ENCODE measurements at places on chromosomes 7 and 10.

- DNase-seq, result no peak
Observed at GRCh38 chr7:118855290-118855689, 630.8 kb downstream of the ANKRD7 start.

DNA sequence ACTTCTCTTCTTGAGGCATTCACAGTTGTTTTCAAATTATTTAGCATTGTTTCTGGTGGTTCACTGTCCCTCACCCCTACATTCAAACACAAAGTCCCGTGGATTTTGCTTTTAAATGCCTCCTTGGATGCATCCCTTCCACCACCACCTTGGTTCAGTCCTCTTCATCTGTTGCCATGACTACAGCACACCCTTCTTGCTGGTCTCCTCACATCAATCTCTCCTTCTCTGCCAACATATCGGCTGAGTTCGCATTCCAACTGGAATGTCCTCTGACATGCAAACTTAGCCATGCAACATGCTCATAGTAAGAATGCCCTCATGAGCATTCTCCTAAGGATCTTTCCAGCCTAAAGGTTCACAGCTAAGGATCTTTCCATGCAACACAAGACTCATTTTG is 198.3 kb upstream of the AGK start:
- DNase-seq, result no peak

- no peak for DNase-seq
Observed at GRCh38 chr7:44748948-44749731, 493 bp downstream of the ZMIZ2 start.

DNA sequence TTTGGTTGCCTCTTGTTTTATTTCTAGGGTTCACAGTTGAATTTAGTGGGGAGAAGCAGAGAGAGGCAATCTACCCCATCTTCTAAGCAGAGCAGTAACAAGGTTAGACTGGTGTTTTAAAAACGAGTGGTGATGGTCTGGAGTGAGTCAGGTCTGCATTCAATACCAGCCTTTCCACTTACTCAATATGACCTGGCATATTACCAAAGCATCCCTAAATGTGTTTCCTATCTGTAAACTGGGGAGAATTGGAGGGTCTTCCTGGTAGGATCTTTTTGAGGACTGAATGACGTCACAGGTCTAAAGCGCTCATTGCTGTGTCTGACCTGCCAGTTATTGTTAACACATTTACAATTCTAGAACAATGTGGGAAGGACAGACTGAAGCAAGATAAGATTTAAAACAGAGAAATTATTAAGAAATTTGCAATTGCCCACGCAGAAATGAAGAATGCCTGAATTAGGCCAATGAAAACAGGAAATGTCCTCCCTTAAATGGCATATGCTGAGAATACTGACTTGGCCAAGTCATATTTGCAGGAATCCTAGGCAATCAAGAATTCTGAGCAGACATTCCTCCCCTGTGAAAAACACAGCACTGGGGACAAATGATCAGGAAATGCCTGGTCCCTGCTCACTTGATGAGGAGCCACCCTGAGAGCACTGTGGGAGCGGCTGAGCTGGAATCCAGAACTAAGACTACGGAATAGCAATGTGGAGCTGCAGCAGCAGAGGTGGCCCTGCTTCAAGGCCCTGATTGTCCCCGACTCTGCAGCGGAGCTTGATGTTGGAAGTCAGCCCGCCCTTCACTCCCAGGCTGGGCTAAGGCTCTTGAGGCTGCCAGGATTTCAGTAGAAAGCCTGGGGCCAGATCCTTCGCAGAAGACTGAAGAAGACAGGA is 184.5 kb upstream of the CXCL12 start:
- DNase-seq, result no peak

DNA sequence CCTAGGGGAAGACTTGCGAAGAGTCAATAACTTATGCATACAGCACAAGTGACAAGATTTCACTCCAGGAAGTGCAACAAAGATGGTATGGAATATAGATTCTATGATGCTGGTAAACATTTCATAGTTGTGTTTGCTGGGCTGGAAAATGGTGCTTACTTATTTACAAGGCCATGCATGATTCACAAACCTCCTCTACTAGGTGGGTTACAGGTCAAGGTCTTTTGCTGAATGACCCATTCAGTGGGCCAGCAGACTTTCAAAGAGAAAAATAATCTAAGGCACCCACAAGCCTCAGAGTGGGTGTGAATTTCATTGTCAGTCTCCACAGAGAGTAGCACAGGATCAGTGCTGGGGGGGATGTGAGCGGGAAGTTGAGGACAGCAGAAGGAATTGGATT is 378.5 kb downstream of the PLXNA4 start:
- DNase-seq, result no peak

DNA sequence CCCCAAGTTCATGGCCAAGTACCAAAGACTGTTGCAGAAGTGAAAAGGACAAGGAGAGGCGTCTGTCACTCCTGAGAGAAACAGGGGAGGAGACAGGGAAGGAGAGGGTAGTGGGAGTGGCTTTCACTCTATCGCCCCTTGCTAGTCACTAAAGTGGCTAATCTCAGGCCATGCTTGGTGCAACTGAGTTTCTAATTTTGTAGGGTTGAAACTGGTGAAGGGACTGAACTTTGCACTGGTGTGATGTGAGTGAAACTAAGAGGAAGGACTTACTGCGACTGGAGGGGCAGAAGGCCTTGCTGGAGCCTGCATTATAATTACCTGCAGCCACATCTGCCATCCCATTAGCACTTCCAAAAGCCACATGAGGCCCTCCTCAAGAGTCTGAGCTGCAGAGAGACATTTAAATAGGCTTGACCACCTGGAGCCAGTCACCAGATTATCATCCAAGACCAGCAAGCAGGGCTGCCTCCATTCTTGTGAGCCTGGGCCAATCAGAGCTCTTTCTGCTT is 107.2 kb upstream of the EEPD1 start:
- DNase-seq, result no peak

- no peak for DNase-seq
Observed at GRCh38 chr7:40694026-40694809, 559.4 kb downstream of the SUGCT start.

- DNase-seq, result no peak
Observed at GRCh38 chr10:58281092-58281752, 12.3 kb downstream of the CISD1 start.

DNA sequence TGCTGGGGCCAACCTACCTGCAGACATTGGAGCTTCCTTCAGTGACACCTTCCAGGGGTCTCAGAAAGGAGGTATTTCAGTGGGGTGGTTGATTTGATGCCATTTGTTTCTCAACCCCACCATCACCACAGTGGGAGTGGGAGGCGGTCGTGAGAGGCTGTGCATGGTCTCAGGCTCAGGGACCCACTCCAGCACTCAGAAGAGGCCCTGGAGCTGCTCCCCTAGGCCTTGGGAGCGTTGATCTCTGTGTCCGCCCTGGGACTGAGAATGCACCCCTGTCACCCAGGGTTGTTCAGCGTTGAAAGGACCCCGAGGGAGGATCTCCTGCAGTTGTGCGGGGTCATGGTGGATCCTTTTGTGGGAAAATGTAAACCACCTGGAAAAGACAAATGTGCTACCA is 410.6 kb downstream of the GLRX3 start:
- no peak for DNase-seq

GRCh38 chr10:62027841-62028501 is 126.5 kb downstream of the ARID5B start:
- DNase-seq, result no peak

DNA sequence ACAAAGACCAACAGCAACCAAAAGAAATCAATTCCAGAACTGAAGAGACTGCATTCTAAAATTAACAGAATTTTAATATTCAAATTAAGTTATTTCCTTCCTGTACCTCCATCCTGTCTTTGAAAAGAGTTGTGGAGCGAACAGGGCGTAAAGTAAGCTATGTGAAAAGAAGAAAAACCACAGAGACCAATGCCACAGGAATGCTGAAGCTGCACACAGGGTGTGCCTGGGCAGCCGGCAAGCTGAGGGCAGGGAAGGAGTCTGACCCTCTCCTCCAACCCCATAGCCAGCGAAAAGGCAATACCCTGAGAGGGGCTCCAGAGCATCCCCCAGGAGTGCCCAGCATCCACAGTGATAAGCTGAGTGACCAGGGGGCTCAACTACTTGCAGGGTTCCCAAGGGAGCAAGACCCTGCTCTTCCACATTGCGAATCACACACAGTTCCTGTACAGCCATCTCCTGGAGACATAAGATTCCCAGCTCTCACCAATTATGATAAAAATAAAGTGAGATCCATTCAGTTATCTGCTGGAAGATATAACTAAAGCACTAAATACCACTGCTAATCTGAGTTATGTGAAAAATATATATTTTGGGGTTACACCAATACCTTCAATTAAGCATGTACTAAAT is 93.8 kb downstream of the PARD3 start:
- peak; percentile 47 for DNase-seq

GRCh38 chr10:50431791-50432190 is 180.5 kb upstream of the ASAH2 start:
- no peak for DNase-seq

DNA sequence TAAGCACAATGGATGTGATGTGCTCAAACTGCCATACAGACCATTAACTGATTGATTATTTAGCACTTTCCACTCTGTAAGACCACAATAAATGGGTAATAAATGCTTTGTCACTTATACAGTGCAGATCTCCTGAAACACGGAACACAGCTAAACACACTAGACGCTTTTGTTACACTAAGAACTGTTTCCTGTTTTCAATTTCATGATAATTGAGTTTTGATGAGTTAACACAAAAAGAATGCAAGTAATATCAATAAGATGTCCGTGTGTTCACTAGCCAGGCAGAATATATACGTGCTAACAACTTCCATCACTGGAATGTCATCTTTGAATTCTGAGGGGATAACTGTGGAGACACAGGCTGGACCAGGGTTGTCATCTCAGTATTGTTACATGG is 178.8 kb downstream of the SKAP2 start:
- DNase-seq, result no peak

DNA sequence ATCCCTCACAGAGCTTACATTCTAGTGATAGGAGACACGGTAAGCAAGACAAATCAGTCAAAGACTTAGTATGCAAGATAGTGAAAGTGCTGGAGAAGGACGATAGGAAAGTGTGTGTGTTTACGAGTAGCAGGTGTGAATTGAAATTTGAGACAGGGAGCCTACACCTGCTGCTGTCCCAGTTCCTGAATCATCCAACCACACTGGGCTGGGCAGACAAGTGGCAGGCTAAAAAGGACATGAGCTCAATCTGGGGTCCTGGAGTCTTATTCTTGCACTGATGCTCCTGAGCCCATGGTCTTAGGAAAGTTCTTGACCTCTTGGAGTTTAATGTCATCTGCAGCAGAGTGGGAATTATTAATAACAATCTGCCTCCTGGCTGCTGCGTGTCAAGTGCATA is 16.2 kb downstream of the RBP3 start:
- DNase-seq, result no peak

- DNase-seq, result no peak
Observed at GRCh38 chr7:103143868-103144267, 5.0 kb downstream of the NAPEPLD start.

DNA sequence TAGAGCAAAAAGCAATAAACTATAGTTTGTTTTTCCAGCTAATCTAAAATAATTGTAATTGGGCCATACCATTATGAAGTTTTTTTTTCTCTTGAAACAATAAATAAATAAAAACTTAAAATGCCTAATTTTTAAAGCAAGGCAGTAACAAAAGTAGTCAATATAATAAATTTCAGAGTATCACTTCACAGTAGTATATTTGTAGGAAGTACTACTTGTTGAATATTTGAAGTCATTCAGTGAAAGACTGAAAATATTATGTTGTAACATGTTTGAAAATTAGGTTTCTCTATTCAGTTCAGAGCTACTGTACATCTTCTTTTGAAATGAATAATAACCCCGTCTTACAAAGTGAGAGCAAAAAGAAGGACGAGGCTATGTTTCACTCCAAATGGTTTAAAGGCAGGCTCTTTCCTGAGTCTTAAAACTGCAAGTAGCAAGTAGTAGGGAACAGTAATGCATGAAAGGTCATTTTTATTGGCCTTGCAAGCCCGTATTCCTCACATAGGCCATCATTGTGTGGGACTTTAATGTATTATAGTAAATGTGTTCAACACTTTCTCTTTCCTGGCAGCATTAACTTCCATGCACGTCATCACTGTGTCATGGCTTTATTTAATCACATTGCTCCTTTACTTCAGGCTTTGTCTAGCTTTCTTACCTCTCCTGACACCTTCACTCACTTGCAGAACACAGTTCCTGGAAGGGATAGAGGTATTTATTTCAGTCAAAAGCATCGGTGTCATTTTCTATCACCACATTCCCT is 141.4 kb downstream of the VTI1A start:
- no peak for DNase-seq

DNA sequence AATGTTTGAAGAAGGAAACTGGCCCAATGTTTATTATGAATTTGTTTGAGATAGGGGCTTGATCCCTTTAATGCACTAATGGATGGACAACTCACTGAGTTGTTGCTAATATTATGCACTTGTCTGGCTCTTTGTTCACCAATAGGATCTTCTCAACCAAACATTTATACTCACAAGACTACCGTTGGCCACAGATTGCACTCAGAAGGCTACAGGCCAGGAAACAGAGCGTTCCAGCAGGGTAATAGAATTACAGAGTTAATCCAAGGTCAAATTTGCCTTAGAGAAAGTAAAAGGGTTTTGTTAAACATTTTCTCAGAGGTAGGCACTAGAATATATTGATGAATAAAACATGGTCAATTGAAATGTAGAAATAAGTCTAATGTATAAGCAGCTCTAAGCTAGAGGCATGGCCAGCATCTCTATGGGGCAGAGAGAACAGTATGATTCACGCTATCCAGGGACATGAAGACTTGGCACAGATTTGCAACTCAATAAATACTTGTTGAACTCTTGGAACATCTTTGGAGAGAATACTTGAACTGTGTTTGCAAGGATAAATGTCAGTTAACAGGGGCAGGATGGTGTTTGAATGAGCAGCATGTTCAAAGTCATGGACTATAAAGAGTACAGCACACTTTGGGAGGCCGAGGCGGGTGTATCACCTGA is 606.9 kb downstream of the SORCS3 start:
- no peak for DNase-seq

- no peak for DNase-seq
Observed at GRCh38 chr10:69406302-69406811, 10.4 kb downstream of the TACR2 start.

DNA sequence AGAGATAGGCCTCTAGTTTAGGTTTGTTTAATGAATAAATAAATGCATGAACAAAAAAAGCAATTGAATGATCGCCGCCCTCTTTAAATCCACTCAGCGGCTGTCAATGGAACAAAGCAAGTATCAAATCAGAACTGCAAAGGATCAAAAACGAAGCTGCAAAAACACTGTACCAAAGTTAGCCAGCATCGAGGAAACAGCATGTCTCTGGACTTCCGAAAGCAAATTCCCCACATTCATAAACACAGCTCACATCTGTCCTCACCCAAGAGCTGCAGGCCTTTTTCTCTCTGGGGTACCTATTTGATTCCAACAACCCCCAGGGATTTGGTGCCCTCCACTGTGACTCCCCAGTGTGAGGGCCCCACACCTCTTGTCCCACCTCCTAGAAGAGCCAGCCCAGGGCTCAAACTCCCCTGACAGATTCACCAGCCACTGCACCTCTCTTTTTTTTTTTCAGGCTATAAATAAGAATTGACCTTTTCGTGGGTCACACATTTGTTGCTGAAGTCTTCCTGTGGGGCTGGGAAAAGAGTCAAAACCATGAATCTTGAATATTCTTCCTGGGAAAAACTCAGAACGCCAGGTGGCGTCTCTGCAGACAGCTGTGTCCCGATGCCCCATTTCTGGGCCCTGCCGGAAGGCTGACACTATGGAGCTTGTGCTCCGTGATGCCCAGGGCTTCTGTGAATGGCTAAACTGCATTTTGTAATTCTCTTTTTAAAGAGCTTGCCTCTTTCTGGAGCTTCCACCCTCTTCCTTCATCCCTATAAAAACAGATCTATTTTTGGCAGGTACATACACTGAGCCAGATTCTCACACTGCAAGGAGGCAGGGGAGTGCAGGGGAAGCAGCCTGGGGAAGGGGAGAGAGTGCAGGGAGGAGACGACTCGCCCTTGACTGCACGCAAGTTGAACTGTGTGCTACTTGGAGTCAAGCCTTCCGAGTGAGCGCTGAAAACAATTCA is 51.7 kb downstream of the HSPA12A start:
- DNase-seq, result no peak
